ENCODE measurements at places on chromosomes 3 and 15.
A peak's percentile ranks its signal among the peaks of the same experiment; 100 is the strongest.

DNA sequence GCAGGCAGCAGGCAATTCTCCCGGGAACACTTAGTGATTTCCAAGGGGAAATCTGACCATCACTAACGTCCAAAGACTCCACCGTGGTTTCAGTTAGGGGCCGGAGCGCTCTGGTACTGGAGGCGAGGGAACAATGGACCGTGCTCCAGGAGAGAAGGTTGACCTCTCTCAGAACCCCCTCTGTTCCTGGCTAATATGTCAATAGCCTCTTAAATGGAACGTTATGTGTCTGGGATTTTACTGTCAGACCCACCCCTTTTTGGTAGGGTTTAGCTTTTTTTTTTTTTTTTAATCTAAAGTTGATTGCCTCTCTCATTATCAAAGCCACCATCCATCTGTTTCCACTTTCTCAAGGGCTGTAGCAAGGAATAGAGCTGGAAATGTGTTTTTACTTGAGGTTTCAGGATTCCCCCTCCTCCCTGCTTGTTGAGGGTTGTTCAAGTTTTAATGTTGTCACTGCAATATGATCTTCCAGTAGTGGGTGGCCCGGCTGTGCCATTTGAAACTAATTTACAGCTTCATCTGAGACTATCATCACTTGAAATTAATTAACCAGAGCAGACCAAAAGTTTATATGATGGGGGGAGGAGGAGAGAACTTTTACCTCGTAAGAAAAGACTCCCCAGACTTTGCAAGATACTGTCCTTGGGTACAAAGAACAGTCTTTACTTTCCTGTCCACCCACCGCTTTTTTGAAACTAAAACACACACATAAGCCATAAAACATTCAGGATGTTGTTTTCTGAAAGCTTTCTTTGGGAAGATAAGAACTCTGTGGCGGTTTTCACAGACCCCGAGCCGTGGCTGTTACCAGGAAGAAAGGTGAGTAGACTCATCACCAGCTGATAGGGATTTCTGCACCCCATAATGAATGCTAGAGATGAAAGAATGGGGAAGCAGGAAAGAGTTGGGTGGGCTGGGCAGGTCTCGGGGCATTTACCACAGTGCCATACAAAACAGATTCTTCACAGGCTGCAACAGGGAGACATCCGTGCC lies 187.8 kb downstream of the UACA start:
- peak; percentile 90 for DNase-seq

DNA sequence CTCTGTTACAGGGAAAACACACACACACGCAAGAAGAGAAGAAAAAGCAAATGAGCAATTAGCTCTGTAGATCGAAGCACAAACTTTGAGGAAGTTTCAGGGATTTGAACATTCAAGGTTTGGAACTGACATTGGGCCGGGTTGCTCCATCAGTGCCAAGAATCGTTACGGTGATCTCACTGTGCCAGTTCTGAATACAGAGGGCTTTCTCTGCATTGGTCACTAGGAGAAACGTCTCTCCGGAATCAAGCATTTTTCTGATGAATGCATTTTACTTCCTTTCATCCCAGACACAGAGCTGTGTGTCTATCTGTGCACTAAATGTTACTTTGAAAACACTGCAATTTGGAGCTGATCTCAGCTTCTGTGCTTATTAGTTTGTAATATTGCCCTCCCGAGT lies 11.2 kb downstream of the HRH1 start:
- no peak for DNase-seq

DNA sequence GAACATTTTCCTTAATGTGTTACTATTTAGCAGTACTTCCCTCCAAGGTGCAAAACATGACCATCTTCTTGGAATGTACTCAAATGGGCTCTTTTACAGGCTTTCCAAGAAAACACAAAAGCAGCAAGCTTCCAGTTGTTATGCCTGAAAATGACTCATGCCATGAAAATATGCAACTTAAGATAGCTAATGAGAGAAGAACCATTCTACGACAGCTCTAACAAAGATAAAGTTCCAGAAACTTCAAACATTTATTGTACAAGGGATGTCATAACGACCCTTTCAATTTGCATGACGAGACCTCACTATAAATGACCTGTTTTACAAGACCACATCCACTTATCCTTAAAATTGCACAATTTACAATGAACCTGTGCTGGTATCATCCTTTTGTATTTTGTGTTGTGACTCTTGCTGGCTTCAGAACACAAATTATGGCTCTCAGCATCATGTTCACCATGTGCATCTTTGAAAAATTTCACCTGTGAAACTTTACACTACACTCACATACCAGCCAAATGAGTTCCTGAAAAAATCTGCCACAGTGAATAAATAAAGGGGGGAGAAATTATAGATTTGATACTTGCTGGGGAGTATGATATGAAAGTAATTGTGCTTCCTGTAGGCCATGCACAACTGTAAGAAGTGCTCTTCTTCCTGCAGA lies 433.7 kb downstream of the MAGI1 start:
- DNase-seq: peak; percentile 78

GRCh38 chr3:71380096-71380495 lies 203.4 kb downstream of the FOXP1 start:
- DNase-seq: no peak

- no peak for DNase-seq
These were observed 465.4 kb downstream of the RBMS3 start for GRCh38 chr3:29746163-29746760.

GRCh38 chr3:182092662-182093262 lies 381.0 kb downstream of the SOX2 start:
- DNase-seq: no peak

DNA sequence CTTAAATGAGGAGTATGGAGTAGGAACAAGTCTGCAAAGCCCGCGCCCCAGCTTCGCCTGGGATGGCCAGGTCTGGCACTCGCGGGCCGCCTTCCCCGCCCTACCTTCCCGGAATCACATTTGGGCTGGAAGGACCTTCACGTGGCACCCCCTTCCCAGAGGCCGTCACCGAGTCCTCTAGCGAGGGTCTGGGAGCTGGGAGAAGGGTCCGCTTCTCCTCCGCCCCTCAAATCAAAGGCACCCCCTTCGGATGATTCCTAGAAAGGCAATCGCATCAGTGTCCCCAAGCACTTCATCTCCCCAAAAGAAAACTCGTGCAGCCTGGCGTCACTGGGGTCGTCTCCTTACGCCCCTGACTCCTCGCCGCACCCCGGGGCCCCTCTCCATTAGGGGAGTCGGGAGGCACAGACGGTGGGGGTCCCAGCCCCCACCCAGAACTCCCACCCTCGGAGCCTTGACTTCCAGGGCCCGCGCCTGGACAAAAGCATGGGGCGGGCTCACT lies 380 bp downstream of the MYLK start:
- DNase-seq: no peak

- no peak for DNase-seq
These were observed 15.3 kb upstream of the BHLHE40 start for GRCh38 chr3:4963669-4964570.

DNA sequence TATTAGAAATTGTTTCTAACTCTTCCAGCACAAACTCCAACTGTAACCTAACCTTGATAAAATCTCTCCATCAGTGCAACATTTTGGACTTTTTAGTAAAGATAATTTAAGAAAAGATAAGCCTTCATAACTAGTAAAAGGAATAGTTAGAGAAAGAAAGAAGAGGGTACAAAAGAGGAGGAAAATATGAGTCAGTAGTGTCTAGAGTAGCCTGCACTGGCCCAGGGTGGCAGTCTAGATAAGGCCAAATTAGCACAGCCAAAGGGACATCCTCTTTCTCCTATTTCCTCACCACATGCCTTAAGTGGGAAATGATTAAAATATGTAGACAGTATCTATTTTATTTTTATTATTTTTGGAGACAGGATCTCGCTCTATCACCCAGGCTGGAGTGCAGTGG lies 3.7 kb downstream of the PROS1 start:
- DNase-seq: no peak

- no peak for DNase-seq
These were observed 933 bp upstream of the APEH start for GRCh38 chr3:49673121-49673714.

DNA sequence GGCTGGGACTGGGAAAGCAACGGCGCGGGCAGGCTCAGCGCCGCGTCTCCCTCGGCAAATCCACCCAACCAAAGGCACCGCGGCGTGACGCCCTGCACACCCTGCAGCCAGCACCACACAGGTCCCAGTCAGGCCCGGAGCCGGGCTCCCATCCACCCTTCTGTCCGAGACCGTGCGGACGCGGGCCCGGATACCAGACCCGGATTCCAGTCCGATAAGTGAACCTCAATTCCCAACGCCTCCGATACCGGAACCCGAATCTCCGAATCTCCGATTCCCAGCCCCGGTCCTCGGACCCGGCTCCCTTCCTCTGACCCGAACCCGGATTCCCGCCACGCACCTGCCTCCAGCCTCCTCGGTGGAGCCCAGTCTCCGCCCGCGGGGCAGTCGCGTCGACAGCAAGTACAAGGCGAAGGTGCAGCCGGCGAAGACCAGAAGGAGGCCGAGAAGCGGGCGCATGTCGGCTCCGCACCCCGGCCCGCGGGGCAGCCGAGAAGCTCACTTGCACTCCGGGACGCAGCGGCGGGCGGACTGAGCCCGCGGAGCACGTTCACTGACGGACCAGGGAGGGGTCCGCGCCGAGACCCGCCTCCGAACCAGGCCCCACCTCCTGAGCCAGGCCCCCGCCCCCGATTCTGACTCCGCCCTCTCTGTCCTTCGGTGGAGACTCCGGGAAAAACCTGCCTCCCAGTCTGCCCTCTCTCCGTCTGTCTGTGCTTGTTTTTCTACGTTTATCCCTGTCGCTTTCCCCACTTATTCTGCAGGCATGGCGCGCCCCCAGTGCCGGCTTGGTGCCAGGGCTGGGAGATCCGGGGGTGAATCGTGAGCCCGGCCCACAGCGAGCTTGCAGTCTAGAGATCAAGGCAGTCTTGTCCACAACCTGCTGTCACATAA lies at the start of gene TMEM41A:
TMEM41A (minus strand) TSS at position 533 of the 894 bp plus-strand sequence; CDS start at position 459, 74 bp downstream.
- peak; percentile 89 for DNase-seq

- no peak for DNase-seq
These were observed 7.4 kb upstream of the ANPEP start for GRCh38 chr15:89822026-89822425.

- DNase-seq: no peak
These were observed 19.9 kb upstream of the TATDN2 start for GRCh38 chr3:10228248-10228950.

DNA sequence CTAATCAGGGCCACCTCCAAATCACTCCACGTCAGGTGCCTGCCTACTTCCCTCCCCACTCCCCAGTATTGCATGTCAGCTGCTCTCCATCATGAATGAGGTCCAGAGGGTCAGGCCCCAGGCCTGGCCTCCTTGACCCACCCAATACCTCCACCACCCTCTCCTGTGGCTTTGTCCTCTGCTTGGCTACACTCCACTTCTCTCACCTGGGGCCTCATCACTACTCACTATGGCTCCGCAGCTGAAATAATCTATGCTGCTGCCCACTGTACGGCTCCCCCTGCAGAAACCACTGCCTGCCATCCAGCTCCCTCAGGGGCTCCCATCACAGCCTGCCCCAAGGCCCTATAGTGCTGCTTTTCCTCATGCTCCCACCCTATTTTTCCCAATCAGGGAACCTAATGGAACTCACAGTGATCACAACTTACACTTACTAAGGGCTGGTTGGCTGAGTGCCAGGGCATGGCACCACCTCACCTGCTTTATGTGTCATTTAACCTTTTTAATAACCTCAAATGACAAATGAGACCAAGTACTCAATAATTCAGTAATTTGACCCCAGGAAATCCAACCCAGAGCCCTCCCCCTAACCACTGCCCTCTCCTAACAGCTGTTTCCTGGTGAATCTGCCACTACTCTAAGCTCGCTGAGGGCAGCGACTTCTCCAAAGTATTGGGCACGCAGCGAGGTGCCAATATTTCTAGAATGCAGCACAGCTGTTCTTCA lies 2.3 kb downstream of the GORASP1 start:
- no peak for DNase-seq

DNA sequence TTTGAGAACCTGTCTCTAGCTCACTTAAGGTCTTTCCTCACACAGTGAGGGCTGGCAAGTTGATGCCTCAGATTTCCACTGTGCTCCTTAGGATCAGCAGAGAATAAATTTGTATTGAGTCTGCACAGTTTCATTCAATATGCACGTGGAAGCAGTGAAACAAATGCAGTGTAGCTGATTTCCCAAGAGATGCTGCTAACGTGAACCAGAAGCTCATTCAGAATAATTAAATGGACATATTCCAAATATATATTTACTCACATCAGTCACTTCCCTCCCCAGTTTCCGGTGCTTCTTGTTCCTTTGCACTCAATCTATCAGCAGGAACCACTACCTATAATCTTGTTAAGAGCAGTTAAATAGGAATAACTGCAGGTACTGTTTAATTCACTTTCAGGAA lies 86.1 kb downstream of the UNC13C start:
- DNase-seq: no peak

GRCh38 chr3:62622553-62623174 lies 249.3 kb upstream of the FEZF2 start:
- DNase-seq: peak; percentile 65

DNA sequence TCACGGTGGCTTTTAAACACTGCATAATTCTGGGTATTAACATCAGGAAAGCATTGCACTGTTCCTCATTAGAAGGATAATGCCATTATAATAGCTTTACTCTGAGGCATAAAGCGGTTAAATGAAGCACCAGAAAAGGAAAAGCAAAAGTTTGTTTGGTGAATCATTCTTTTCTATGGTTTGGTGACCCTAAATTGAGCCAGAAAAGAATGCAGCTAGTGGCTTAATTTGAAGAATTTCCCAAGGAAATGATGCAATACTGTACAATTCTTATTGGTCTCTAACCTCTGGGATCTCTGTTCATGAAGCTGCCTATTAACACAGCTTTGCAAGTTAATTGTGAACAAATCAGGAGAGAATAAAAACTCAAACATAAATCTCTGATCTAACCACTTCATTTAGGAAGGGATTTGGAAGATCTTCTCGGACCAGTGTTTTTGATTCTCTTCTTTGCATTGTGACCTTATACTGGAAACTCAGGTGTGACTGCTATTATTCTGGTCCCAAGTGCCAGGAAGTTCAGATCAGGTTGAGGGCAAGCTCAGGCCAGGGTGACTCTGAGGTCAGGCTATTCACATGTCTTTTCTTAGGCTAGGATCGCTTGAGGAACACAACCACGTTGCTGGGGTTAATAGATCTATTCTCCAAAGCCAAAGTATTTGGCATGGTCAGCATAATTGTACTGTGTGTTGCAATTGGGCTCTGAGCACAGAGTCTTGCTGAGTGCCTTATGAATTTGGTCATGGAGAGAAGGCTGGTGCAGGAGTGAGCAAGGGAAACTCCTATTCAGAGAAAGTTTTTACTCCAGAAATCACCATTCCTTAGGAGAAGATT lies 11.3 kb upstream of the DLG1 start:
- DNase-seq: peak; percentile 97

DNA sequence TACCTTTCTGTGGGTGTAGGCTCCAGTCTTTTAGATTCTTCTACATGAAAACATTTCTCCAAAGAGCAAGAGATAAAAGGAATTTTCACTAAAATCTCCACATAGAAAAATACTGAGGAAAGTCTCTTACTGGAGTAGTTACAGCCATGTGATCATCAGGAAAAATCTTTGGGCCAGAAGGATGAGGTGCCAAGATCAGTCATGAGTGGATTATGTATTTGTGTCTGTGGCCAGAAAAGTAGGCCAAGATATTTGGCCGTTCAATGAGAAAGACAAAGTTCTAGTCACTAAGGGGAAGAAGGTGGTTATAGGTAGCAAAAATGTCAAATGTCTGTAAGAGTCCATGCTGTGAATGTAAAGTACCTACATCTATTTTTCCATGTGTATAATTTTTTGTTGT lies 339.3 kb downstream of the NSUN3 start:
- DNase-seq: no peak

Measured in fibroblast of skin of abdomen (primary cell).